Right kidney (tissue), 9 donors: ENCODE measurements at places on chromosomes 2 and 18.

DNA sequence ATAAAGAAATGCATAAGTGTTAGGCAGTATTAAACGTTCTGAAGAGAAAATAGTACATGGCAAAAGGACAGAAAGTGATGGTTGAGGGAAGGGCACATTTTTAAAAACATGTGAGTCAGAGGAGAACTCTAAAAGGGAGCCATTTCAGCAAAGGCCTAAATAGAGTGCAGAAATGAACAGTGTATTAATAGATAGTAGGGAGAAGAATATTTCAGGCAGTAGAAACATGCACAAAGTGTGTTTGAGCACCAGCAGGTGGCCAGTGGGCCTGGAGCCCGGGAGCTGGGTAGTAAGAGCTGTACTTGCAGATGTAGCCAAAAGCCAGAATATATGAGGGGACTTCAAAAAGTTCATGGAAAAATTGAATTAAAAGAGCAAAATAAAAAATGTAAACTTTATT lies 288.1 kb upstream of the FIGN start:
- no peak for DNase-seq

GRCh38 chr2:58739033-58739432 lies 497.9 kb upstream of the FANCL start:
- DNase-seq = no peak

DNA sequence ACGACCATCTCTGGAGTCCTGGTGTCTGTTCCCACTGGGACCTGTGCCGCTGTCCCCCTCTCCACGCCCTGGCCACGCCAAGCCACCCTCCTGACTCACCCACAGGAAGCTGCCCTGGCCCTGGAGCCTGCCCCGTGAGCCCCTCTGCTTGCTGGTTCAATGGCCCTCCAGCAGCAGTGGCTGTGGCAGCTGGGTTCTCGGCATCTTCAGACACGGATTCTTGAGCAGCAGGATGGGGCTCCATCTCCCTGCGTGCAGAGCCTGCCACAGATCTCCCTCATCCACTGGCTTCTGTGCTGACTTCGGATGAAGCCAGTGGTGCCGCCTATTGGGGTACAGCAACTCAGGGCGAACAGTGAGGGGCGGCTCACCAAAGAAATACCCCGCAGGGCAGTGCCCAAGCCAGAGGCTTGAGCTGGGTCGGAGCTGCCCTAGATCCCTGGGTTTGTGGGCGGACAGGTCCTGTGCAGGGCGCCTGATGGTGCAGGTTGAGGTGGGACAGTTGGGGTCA lies 14.0 kb downstream of the CAPN10 start:
- no peak for DNase-seq

- DNase-seq = no peak
Observed at GRCh38 chr2:51633073-51633472, 601.1 kb upstream of the NRXN1 start.

- no peak for DNase-seq
Observed at GRCh38 chr2:11270891-11271290, 73.5 kb downstream of the ROCK2 start.

DNA sequence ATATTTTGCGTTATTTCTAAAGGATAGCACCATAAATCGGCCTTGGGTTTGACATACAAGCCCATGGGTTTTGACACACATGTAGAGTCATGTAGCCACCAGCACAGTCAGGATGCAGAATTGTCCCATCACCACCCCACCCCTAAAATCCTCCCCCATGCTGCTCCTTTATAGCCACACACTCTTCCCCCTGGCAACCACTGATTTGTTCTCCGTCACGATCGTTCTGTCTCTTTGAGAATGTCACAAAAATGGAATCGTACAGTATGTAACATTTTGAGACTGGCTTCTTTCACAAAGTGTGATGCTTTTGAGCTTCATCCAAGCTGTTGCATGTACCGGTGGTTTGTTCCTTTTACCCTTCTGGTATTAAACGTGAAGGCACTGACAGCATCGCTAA lies 39.1 kb downstream of the CRACDL start:
- no peak for DNase-seq

DNA sequence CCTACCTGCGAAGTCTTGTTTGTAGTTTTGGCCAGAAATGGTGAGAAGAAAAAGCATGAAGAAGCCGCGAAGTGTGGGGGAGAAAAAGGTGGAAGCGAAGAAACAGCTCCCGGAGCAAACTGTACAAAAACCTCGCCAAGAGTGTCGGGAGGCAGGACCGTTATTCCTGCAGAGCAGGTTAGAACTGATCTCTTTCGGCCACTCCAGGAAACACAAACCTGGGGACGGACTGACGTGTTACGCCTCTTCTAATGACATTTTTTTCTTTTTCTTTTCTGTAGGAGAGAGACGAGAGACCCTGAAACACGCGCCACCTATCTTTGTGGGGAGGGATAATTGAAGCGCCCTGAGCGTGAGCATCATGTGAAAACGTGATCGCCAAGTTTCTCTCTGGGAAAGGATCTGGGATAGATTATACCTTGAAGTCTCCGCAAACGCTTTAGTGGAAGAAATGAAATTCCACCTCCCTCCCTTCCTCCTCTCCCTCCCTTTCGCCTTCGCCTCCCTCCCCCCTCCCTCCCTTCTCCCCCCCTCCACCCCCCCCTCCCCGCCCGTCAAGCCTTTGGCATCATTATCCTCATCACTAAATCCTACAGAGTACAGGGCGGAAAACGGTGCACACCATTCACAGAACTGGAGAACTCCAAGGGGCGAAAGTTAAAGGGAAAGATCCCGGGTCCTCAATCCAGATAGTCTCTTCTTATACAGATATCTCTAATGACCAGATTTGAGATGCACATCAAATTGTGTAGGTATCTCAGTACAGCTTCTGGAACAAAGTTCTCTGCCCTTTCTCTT lies at the start of gene ZEB2:
TSS of gene ZEB2 (minus strand) at position 186 of the 798 bp plus-strand sequence. CDS start 2,769 bp downstream, outside the sequence.
- peak; percentile 77 for DNase-seq

DNA sequence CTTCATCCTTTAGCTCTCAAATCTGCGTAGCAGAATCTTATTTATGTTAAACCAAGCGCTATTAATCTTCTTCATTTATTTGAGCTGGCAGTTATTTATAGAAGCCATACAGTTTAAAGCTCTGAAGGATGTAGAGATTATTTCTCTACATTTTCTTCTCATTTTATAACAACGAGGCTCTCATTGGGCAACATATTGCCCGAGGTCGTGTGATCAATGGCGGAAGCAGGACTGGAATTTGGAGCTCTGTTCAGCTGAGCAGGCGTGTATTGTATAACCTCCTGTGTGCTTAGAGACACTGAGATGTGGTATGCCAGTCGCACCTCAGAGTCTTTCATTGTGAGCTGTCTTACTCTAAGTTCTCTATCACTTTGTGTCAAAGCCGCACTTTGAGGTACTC lies 17.5 kb upstream of the DRC1 start:
- DNase-seq = no peak

- DNase-seq = peak; percentile 19
Observed at GRCh38 chr2:28080911-28081310, 190.4 kb downstream of the BABAM2 start.

DNA sequence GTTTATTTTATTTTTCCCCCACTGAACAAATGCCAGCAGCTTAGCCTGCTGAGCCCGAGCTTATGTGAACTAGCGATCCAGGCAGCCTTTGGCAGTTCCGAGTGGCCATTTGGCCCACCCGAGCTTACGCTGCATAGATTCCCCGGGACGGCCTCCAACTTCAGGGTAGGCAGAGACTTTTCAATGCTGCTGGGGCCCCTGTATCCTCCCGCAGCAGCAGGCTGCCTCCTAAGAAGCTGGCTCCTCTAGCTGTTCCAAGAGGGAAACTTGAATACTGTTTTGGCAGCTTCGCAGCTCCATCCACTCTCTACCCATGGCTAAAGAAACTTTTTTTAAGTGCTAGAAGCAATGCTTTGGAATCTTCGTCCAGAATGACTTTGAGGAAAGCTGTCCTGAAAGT lies 295.2 kb downstream of the SS18 start:
- DNase-seq = no peak

DNA sequence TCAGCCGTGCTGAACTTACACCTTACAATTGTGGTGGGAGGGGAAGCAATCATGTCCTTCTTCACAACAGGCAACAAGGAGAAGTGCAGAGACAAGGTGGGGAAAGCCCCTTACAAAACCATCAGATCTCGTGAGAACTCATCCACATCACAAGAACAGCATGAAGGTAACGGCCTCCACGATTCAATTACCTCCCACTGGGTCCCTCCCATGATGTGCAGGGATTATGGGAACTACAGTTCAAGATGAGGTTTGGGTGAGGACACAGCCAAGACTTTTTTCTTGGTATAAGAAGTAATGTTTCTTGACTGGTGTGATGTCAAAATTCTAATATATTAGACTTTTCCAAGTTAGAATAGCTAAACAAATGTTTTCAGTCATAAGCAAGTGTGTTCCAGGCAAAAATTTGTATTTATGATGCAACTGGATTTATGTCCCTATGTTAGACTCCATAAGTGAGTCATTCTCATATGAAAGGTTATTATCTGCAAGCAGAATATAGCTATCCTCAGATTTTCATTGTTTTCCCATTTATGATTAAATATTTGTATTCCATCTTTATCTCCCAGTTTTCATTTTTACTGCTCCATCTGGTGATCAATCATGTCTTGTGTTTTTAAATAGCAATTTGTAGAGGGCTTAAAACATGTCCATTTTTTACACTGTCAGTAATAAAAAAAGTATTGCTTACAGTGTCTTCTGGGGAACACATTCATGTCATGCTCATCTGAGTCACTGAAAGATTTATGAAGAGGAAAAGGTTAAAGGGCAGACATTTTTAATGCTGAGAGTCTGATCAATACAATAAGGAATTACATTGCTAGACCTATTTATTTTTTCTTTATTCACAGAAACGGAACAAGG lies 995.2 kb upstream of the CDH2 start:
- DNase-seq = no peak

- no peak for DNase-seq
Observed at GRCh38 chr2:216447293-216447692, 35.0 kb downstream of the SMARCAL1 start.

DNA sequence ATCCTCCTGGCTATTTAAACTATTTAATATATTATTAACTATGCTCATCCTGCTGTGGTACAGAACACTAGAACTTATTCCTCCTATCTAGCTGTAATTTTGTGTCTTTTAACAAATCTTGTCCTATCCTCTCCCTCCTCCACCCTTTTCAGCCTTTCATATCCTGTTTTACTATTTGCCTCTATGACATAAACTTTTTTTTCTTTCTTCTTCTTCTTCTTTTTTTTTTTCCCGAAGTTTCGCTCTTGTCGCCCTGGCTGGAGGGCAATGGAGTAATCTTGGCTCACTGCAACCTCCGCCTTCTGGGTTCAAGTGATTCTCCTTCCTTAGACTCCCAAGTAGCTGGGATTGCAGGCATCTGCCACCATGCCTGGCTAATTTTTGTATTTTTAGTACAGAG lies 201.5 kb downstream of the LPIN1 start:
- no peak for DNase-seq

- no peak for DNase-seq
Observed at GRCh38 chr2:164032995-164033394, 297.2 kb upstream of the FIGN start.

- no peak for DNase-seq
Observed at GRCh38 chr2:227577555-227577954, 21.1 kb upstream of the SCYGR2 start.

DNA sequence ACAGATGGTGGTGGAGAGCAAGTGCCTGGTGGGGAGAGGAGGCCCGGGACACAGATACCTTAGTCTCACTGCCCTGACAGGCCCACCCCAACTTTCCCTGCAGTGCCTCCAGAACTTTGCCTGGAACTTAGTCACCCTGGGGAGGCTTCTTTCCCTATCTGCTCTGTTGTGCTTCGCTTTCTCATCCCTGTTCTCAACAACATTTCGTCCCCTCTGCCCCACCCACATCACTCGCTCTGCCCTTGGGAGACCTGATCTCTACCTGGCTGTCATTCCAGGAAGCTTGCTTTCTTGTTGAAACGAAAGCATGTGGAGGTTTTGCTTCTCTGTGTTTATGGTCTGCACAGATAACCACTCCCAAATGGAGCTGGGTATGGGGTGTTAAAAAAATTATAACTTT lies 93.8 kb downstream of the PRKCE start:
- DNase-seq = no peak

GRCh38 chr2:178863856-178864620 lies 56.8 kb upstream of the TTN start:
- peak; percentile 4 for DNase-seq

DNA sequence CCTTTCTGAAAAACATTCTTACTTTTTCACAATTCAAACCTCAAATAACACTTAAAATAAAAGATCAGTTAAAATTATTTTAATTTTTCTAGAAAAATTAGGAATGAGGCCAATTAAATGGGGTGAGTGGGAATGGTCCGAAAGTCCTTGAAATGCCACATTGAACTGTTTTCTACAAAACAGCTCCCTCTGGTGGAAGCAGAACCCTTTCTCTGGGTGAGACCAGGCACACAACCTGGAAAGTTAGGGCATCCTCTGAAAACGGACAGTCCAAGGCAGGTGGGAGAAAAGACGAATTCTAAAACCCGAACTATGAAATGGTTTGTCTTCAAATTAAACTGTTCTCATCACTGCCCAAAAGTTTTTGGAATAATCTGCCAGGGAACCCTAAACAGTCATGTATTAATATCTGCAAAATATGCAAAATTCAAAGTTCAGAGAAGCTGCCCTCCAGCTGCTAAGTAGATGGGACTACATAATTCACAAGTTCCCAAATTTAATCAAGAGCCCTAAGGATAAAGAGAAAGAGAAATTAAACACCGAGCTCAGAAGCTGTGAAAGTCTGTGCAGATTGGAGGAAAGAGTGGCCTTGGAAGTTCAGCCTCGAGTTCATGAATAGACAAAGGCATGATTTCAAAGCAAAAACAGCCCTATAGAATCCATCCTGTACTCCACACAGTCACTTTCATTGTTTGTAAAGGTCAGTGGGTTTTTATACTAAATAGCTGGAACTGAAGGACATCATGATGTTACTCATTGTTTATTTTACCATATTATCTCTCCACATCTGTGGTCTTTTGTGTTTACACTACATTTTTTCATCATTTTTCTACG lies 108.3 kb downstream of the PIEZO2 start:
- peak; percentile 16 for DNase-seq

DNA sequence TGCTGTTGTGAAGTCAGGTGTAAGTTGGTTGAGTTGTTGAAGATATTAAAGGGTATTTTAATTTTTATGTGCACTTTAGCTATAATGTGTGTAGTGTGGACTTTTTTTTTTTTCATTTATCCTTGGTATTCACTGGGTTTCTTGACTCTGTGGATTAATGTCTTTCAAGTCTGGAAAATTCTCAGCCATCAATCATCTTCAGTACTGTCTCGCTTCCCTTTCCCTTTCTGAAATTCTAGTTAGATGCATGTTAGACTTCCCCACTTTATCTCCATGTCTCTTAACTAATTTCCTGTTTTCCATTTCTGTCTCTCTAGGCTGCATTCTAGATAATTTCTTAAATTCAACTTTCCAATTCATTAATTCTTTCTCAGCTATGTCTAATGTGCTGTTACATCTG lies 247.7 kb upstream of the REV1 start:
- no peak for DNase-seq

GRCh38 chr2:144389151-144389929 lies 130.6 kb downstream of the ZEB2 start:
- peak; percentile 34 for DNase-seq

DNA sequence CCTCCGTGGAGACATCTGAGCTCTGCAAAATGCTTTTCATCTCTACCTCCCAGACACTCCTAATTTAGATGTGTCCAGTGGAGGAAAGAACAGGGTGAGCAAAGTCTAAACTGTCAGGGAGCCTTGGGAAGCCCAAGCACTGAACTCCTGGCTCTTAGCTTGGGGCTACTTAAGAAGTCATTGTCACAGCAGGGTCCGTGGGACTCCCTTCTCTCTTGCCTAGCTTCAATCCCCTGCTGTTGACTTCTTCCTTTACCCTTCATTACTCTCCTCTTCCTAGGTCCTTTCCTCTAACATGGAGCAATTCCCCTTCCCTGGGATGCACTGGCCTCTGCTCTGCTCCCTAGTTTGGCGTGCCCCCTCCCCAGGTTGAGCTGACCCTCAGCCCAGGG lies 3.4 kb downstream of the OSR1 start:
- DNase-seq = peak; percentile 18
